ENCODE measurements at places on chromosomes 16 and 17.

- DNase-seq: no peak
Observed at GRCh38 chr17:38888842-38889241, 19.0 kb downstream of the LASP1 start.

GRCh38 chr17:9381068-9381467, 194.6 kb downstream of the STX8 start:
- DNase-seq: peak; percentile 51

GRCh38 chr17:74008196-74008595, 195.3 kb upstream of the RPL38 start:
- DNase-seq: no peak

DNA sequence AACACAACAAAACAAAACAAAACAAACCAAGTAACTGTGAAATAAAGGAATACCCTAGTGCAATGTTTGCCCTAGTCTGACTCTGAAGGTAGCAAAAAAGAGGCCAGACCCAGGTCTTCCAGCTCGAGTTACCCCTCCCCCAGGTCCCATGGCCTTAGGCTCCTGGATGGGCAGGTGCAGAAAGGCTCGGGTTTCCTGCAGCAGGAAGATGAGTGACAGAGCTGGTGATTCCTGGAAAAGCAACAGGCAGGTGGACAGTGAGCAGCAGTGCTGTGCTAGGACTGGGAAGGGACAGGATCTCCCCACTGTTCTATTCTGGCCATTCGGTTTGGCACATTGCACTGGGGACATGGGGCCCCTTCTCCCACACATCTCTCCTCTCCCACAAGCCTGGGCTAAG, 42.9 kb upstream of the MRTFB start:
- DNase-seq: no peak

GRCh38 chr17:4566785-4567184, 6.4 kb upstream of the GGT6 start:
- peak; percentile 57 for DNase-seq

DNA sequence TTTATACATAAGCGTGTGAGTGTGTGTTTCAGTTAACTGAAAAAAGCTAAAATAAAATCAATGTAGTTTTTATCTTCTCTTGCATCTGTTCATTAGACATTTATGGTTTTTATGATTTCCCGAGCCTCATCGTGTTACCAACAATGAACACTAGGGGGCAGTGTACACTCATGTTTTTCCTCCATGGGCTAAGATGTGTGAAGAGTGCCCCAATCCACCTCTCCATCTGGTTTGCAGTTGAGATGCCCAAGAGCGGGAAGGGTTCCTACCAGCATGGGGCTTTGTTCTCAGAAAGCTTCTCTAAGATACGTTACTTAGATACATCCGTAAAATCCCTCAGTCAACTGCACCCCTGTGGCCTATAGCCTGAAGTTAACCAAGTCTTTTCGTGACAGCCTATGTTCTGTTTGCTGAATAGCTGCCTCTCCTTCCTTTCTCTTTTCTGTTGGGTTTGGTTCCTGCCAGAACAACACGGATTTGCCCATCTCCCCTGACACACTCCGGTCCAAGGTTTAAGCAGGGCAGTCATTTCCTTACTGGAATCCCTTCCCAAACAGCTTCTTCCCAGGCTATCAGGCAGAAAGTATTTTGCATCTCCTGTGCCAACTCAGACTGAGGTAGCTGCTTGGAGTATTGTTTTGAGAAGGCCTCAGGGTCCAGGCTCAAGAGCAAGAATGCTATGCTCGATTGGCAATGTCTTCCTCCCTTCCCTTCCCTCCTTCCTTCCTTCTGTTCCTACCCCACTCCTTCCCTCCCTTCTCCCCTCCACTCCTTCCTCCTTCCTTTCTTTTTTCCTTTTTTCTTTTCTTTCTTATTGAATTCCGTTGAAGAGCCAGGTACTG, 12.9 kb upstream of the ELAC2 start:
- peak; percentile 53 for DNase-seq

DNA sequence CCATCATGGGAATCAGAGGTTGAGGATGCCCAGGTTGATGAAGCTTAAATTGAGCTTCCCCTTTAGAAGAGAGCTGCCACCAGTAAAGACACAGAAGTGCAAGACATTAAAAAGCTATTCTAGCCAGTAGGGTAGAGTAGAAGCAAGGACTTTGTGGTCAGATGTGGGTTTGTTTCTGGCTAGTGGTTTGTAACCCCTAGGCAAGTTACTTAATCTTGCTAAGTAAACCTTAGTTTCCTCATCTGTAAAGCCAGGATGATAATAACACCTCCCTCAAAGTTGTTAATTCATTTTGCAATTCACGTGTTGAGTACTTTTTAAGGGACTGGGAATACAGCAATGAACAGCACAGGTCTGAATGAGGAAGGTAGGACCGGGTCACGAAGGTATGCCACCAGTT, 3.6 kb downstream of the SNTB2 start:
- peak; percentile 30 for DNase-seq

GRCh38 chr17:48997103-48997826, at the start of gene IGF2BP1:
TSS of gene IGF2BP1 (plus strand) at chr17:48997385. CDS start at chr17:48997746, 361 bp downstream.
- peak; percentile 38 for DNase-seq

- no peak for DNase-seq
Observed at GRCh38 chr17:56284482-56284881, 131.2 kb downstream of the ANKFN1 start.

DNA sequence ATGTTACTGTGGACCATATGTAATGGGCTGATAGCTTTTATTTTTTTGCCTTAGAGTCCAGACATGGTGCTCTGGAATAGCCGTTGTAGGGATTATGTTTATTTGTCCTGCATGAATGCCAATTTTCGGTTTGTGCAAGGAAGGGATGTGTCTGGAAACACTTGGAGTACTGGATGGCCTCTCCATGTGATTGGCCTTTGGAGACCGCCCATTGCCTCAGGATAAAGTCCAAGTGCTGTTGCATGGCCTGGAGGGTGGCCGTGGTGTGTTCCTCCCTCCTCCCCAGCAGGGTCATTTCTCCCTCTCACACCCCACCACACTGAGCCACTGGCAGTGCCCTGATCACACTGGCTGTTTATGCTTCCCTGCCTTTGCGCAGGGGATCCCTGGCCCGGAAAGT, 93.9 kb downstream of the MSI2 start:
- peak; percentile 33 for DNase-seq

DNA sequence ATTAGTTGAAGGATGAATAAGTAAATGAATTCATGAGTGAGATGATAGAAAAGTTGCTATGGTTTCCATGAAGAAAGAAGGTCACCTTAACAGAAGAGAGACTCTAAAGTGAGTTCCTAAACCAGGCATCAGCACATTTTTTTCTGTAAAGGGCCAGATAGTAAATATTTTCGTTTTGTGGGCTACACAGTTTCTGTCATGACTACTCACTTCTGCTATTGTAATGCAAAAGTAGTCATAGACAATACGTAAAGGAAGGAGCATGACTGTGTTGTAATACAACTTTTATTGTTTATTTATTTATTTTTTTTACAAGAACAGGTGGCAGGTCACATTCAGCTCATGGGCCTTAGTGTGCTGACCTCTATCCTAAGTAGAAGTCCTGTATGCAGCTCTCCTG, 426.1 kb upstream of the DYNLRB2 start:
- no peak for DNase-seq

GRCh38 chr17:44925731-44926697, 10.7 kb upstream of the GFAP start:
- no peak for DNase-seq

DNA sequence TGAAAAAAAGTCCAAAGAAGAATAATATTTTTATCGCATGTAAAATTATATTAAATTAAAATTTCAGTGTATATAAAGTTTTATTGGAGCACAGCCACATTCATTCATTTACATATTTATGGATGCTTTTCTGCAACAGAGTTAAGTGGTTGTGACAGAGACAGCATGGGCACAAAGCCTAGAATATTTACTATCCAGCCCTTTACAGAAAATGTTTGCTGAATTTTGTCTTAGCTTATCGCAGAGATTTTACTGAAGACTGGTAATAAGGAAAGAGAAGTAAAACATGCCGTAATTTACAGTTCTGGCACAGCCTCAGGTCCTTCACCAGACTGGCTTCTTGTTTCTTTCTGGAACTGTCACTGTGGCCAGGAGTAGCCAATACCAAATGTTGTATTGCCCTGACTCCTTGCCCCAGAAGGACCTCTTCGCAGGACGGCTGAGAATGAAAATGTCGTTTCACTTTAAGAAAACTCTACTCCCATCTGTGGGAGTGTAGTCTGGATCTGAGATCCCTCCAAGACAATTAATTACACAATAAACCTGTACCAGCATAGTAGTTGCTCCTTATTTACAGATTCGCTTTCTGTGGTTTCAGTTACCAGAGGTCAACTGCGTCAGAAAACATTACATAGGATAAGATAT, 94.9 kb upstream of the GOT2 start:
- DNase-seq: no peak

GRCh38 chr17:30495586-30495985, 18.4 kb downstream of the GOSR1 start:
- DNase-seq: no peak

- peak; percentile 35 for DNase-seq
Observed at GRCh38 chr16:86775511-86775921, 197.2 kb downstream of the FOXL1 start.

DNA sequence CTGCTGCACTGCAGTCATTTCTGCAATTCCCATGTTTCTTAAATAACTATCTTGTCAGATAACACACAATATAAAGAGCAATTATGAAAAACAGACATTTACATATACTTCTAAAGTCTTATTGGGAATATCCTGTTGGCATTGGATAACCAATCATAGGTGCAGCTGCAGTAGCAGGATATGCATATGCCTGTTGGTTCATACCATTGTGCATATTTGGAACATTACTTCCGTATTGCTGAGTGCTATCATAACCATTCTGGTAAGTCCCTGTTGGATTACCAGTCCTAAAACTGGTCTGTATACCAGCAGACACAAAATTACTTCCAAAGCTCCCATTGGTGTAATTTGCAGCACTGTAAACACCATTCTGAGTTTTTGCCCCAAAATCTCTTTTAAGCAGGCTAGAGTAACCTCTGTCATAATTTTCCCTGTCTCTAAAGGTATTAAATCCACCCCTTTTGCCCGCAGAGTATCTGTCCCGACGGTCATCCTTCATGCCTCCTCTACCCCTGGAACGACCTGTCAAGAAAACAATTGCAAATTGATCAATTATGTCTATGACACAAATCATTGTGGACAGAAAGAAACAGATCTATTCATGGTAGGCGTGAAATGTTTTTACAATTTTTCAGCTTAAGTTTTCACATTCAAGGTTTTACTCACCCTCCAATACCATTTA, 3.1 kb upstream of the POLG2 start:
- peak; percentile 63 for DNase-seq

GRCh38 chr17:5419959-5420653, at the start of gene RPAIN:
TSS of gene RPAIN (plus strand) at chr17:5420182. CDS start at chr17:5420211, 29 bp downstream.
- peak; percentile 85 for DNase-seq

- DNase-seq: no peak
Observed at GRCh38 chr16:23031508-23032098, 117.6 kb downstream of the USP31 start.

DNA sequence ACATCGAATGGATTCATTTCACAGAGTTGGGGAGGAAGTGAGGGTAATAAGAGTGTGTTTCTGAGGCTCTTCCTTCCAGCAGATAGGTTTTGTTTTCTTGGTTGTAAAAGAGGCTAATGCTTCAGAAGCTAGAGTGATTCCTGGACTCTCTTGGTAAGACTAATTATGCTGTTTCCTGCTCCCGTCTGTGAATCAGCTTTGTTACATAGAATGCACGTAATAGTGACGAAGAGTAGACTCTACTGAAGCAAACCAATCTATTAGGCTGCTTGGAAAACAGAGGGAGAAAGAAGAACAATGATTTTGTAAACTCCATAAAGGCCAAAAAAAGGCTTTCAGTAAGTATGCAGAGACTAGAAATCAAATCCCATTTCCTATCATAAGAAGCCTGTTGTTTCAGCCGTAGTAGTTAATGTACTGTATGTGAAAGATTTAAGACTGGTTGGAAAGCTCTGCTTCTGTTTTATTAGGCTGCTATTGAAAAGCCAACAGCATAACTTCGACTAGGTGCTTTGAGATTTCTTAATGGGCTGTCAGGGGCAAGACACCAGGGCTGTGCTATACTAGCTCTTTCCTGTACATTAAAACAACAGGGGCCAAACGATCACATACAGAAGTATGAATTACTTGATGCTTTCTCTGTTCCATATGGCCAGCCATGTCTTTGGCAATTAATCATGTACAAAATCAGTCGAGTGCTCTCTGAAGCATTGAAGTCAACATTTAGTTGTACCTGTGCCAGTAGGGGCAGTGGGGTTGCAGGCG, 219.0 kb downstream of the FTO start:
- no peak for DNase-seq

DNA sequence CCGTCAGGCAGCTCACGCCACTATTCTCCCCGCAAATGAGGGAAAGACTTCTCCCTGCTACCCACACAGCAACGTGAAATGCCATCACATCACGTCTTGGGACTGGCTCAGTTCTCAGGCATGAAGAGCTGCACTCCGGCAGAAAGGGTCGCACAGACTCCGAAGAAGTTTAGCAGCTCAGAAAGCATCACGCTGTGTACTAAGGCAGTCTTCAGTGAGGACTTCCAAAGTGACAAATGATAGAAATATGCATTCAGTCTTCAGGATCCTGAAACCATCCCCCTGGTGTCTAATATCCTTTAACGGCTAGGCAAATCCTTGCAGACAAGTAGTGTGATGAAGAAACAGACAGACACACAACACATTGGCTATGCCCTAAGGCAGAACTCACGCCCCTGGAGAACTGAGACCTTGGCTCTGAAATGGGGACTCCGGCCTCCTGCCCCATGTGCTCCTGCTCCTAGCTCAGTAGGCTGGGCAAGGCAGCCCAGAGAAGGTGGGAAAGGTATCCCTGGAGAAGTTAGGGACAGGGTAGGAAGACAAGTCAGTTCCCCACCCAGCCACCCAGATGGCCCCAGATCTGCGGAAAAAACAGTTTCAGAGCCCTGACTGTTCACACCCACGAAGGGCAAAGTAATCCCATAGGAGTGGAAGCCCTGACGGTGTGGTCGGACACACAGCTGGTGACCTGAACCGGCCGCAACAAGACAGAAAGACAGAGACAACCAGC, 1.6 kb downstream of the XYLT1 start:
- DNase-seq: peak; percentile 95

GRCh38 chr17:46765453-46765852, 53.0 kb downstream of the WNT3 start:
- no peak for DNase-seq

DNA sequence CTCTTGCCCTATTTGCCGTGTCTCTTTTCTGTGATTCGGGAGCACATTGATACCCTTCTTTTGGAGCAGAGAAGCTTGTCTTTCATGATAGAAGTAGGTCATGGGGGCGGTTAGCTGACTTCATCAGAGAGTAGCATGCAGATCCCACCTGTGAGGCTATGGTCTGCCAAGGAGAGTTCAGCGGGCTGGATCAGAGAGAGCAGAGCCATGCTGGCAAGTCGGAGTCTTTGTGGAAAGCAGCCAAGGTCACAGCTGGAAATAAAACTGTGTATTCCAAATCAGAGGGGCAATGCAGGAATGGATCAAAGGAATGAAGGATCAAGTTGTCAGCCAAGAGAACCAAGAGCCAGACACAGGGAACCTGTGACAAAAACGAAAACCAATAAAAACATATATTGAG, 595.9 kb downstream of the WWOX start:
- DNase-seq: no peak

GRCh38 chr16:56987692-56988091, 1.7 kb upstream of the NLRC5 start:
- DNase-seq: no peak

- peak; percentile 60 for DNase-seq
Observed at GRCh38 chr16:81204798-81205680, 33.5 kb upstream of the BCO1 start.
